Fibroblast of the aortic adventitia (primary cell): ENCODE measurements at places on chromosomes 11 and 22. TPM values are rescaled to one million over a fixed set of nuclear protein-coding genes. Genes with fewer than 3 reads are reported as not detected.

The CASP5 gene
- total RNA-seq: not detected in 2 replicates

The ATL3 gene
- total RNA-seq: 298 and 320 TPM in 2 replicates

The CD3E gene
- not detected in 2 replicates for total RNA-seq

The SIAE gene
- total RNA-seq: 14.6 and 15.1 TPM in 2 replicates

The GRAMD1B gene
- total RNA-seq: 3.1 and 11.0 TPM in 2 replicates

The TNNT3 gene
- total RNA-seq: 0.81 and 6.5 TPM in 2 replicates

The ALDH3B1 gene
- 12.5 and 20.8 TPM in 2 replicates for total RNA-seq

The KCNJ1 gene
- total RNA-seq: 0.25 TPM in 1 of 2 replicates, not detected in the other
